Activated T-helper 17 cell treated with anti-CD3 and anti-CD28 coated beads, Interleukin-2, amount 50 U/mL, for 72 hours (primary cell): ENCODE measurements at places on chromosomes 11 and 22. TPM values are rescaled to one million over a fixed set of nuclear protein-coding genes. Genes with fewer than 3 reads are reported as not detected.

GRCh38 chr11:12131943-12132789 lies 21.8 kb downstream of the MICAL2 start:
- no peak for ATAC-seq

GRCh38 chr22:41347066-41347859 lies 34.5 kb upstream of the TEF start:
- ATAC-seq, result no peak

- no peak for ATAC-seq
Measured at GRCh38 chr11:3002871-3003270, 10.7 kb upstream of the NAP1L4 start.

- ATAC-seq, result no peak
Measured at GRCh38 chr11:11894486-11894885, 52.7 kb downstream of the USP47 start.

GRCh38 chr11:123197711-123198110 lies 2.7 kb upstream of the CLMP start:
- peak; percentile 82 for ATAC-seq

DNA sequence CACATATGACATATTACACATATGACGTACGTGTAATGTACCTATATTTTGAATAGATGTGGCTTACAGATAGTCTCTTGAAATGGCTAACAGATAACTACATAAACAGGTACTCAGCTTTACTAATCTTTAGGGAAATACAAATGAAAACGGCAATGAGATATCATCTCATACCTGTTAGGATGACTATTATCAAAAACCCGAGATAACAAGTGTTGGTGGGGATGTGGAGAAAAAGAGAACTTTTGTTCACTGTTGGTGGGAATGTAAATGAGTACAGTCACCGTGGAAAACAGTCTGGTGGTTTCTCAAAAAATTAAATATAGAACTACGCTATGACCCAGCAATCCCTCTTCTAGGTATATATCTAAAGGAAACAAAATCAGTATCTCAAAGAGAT lies 247.6 kb downstream of the ETS1 start:
- peak; percentile 34 for ATAC-seq

GRCh38 chr11:27697679-27698275 lies 2.5 kb downstream of the BDNF start:
- no peak for ATAC-seq

DNA sequence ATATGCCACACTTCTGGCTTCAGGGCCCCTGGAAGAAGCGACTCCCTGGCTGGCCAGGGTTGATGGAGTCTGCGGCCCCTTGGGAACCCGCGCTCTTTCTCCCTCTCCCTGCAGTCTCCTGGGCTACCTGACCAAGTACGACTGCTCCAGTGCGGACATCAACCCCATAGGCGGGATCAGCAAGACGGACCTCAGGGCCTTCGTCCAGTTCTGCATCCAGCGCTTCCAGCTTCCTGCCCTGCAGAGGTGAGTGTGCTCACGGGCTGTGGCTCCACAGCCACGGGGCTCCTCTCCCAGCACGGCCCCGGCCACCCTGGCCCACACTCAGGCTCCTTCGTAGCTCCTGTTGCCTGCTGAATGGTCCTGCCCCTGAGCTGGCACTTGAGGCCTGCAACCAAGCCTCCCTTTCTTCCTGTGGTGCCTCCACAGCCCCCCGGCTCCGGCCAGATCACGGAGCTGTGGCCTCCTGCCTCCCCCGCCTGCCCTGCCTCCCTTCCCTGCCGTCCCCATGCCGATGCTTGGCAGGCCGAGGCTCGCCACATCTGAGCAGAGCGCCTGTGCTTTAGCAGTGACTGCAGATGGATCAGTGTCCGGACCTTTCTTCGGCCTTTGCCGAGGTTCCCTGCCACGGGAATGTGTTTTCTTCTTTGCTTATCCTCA lies 36.2 kb upstream of the KRTAP5-7 start:
- ATAC-seq, result no peak

DNA sequence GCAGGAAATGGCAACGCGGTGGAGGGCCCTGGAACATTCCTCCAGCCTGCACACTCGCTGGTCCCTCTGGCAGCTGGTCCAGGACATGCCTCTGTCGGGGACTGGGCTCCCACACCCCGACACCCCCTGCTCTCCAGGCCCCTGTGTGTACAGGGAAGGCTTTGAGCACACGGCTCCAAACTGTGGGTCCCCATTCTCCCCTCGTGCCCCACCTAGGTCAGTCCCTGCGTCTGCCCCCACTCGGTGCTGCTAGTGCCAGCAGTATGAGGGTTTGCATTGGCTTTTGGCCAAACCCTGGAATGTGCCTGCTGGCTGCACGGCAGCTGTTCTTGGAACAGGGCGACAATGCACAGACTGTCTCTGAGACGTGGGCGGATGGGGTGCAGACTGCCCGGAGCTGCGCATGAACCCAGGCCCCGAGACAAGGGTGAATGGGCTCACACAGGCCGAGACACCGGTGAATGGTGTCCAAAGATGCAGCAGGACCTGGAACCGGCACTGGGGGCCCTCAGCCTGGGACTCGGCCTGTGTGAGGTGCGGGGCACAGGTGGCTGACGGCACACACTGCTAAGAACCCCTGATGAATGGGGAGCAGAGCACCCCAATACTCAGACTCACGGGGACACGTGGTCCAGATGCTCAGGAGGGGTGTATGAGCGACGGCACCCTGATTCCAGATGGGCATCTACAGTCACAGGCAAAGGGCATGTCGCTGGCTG lies 7.5 kb upstream of the SYT8 start:
- ATAC-seq, result no peak

GRCh38 chr11:81725701-81726100 lies 1008.0 kb downstream of the FAM181B start:
- no peak for ATAC-seq

GRCh38 chr11:26028393-26028911 lies 303.5 kb upstream of the ANO3 start:
- no peak for ATAC-seq

GRCh38 chr22:27407369-27407985 lies 394.1 kb downstream of the MN1 start:
- ATAC-seq, result no peak

DNA sequence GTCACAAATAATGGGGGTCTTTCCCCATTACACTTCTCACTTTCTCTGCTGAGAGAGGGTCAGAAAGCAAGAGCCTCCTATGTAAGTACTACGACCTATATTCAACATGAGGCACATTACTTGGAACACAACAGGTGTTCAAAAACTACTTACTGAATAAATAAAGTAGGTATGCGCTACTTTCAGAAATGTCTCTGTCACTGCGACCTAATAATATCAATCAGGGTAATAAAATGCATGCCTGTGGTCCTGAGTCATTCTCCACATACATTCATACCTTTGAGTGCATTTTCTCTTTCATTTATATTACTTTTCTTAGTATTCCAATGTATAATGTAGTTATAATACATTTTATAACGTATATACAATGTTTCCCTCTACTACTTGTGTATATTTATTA lies 838.9 kb downstream of the DLG2 start:
- no peak for ATAC-seq

GGTLC3 gene
- not detected for total RNA-seq

WDR74 gene
- 104 TPM for total RNA-seq

CLDN5 gene
- 0.13 TPM for total RNA-seq

LRRC10B gene
- not detected for total RNA-seq

SLC22A9 gene
- total RNA-seq, result not detected

FGF3 gene
- total RNA-seq, result not detected

TSPAN32 gene
- 14.8 TPM for total RNA-seq

SLC17A6 gene
- total RNA-seq, result not detected

RCOR2 gene
- not detected for total RNA-seq

ARHGAP8 gene
- not detected for total RNA-seq
